ENCODE measurements at places on chromosomes 5 and 9. TPM values are rescaled to one million over a fixed set of nuclear protein-coding genes. Genes with fewer than 3 reads are reported as not detected.

Gene LCN2
- not detected for total RNA-seq

Gene ALDH1B1
- 11.5 TPM for total RNA-seq

Gene BRINP1
- total RNA-seq: 0.26 TPM

Gene ACTBL2
- total RNA-seq: not detected

Gene BTNL9
- under 0.01 TPM for total RNA-seq

Gene AGXT2
- total RNA-seq: not detected

Gene ATG10
- total RNA-seq: 6.2 TPM

Gene OR1J2
- total RNA-seq: not detected

GRCh38 chr9:118563677-118564076, 805.6 kb downstream of the BRINP1 start:
- DNase-seq: no peak

DNA sequence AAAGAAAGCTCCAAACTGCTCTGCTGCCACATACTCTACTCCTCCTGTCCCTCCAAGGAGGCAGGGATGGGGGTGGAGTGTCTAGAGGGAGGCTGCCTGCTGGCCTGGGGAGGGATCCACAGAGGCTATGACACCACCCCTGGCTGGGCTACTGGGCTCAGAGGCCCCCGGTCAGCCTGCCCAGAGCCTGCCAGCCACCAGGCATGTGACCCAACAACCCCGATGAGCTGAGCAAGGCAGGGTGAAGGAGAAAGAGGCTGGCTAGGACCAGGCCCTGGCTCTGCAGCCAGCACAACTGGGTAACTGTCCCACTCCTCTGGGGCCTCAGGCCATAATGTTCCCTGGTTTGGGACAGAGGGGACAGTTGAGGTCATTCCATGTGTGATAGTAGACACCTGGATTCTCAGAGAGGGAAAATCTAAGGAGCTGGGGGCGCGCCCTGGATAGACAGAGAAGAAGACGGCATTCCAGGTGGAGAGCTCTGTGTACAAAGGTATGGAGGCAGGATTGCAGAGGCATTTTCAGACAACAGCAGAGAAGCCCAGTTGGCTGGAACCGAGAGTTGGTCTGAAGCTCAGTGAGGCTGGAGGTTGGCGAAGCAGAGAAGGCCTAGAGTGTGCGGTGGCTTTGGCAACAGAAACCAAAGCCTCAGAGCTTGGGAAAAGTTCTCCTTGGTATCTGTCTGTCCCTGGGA, 33.8 kb upstream of the IL17B start:
- no peak for DNase-seq

GRCh38 chr5:86360801-86361200, 256.9 kb upstream of the COX7C start:
- no peak for DNase-seq

- no peak for DNase-seq
Observed at GRCh38 chr5:74552101-74552500, 88.4 kb downstream of the ENC1 start.

- DNase-seq: no peak
Observed at GRCh38 chr5:170554521-170555267, 50.9 kb downstream of the KCNIP1 start.

DNA sequence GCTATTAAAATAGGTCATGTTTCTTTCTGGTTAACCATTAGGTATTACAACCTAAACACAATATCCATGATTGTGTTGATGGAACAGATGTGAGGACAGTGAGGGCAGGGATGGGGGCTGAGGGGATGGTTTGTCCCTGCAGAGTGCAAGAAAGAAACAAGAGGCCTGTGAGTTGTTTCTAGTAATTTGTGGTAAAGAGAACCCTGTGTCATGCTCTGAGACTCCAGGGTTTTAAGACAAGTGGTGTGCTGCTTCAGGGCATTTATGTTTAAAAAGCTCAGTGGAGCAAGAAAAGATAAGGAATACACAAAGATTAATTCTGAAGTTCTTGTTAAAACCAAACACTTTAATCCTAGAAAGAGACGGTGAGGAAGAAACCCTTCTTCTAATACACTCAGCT, 656.5 kb downstream of the TLE1 start:
- DNase-seq: no peak

DNA sequence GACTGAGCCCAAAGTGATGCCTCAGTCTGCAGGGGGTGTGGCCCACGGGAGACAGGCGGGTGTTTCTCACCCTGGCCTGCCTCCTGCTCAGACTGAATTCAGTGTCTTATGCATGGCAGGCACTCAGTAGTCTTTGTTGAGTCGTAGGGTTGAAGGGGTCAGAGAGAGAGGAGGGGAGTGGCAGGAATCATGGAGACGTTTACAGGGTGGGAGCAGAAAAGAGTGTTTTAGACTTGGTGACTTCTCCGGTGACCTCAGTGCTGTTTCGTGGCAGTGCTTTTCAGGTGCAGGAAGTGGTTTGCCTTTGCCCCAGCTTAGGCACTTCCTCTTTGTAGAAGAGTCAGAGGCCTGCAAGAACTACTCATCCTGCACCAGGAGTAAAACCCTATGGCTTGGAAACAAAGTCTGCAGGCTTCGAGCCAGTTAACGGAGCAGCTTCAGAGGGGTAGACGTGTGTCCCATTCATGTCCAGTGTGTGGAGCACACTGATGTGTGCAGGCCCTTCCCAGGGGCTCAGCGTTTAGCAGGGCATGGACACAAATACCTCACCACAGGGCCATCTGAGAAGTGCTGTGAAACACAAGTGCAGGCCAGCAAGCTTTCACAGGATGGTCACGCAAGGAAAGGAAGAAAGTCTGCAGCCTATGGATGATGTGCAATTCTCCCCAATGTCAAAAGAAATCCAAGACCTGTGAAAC, 24.5 kb upstream of the SEMA4D start:
- DNase-seq: no peak

- no peak for DNase-seq
Observed at GRCh38 chr5:59698207-59699178, 195.0 kb downstream of the PDE4D start.

- no peak for DNase-seq
Observed at GRCh38 chr9:78004478-78005229, 27.0 kb downstream of the GNAQ start.

- DNase-seq: no peak
Observed at GRCh38 chr5:53019320-53019719, 30.2 kb downstream of the ITGA2 start.

GRCh38 chr9:127318651-127319167, 54.1 kb downstream of the GARNL3 start:
- peak; percentile 7 for DNase-seq
